ENCODE measurements at places on chromosomes 6 and 20.

- peak; percentile 8 for DNase-seq
Observed at GRCh38 chr6:49001856-49002541, 461.1 kb downstream of the MMUT start.

GRCh38 chr6:122524056-122524455, 52.4 kb upstream of the SERINC1 start:
- no peak for DNase-seq

DNA sequence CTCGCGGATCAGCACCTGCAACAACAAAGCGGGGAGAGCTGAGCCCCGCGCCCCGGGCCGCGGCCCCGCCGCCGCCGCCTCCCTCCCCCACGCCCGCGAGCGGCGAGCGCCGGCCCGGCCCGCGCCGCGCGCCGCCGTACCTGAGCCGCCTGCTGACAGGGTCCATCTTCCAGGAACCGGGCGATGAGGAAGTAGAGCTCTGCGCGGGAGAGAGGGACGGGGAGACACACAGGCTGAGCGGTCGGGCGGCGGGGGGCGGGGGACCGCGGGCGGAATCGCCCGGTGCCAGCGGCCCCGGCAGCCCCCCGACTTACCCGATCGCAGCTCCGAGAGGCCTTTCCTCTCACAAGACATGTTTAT, 359 bp downstream of the PHIP start:
- DNase-seq = no peak

DNA sequence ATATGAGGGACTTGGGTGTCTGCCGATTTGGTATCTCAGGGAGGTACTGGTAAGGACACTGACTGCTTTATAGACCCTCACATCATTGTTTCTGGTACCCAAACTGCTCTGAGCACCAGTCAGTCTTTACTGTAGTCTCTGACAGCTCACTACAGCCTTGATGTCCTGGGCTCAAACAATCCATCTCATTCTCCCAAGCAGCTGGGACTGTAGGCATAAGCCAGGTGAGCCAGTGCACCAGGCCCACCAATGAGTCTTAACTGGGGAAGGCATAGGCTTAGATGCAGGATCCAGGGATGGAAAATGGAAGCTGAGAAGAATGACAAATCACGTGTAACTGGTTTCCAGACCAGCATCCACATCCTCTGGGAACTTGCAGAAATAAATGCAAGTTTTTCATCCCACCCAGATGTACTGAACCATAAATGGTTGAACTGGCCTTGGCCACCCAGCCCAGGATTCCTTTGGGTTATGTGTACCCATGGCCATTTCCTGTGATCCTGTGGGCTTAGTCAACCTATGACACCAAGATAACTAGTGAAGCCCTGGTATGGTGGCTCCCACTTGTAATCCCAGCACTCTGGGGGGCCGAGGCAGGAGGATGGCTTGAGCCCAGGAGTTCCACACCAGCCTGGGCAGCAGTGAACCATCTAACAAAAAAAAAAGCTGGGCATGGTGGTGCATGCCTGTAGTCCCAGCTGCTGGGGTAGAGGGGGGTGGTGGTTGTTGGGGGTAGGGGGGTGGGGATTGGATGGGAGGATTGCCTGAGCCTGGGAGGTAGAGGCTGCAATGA, 5.8 kb downstream of the TUBB start:
- DNase-seq = no peak

GRCh38 chr20:12967932-12968331, 40.8 kb upstream of the SPTLC3 start:
- DNase-seq = no peak

GRCh38 chr6:4778086-4778485, 1.9 kb downstream of the CDYL start:
- DNase-seq = no peak

- DNase-seq = no peak
Observed at GRCh38 chr20:43921227-43921780, 6.7 kb downstream of the TOX2 start.

DNA sequence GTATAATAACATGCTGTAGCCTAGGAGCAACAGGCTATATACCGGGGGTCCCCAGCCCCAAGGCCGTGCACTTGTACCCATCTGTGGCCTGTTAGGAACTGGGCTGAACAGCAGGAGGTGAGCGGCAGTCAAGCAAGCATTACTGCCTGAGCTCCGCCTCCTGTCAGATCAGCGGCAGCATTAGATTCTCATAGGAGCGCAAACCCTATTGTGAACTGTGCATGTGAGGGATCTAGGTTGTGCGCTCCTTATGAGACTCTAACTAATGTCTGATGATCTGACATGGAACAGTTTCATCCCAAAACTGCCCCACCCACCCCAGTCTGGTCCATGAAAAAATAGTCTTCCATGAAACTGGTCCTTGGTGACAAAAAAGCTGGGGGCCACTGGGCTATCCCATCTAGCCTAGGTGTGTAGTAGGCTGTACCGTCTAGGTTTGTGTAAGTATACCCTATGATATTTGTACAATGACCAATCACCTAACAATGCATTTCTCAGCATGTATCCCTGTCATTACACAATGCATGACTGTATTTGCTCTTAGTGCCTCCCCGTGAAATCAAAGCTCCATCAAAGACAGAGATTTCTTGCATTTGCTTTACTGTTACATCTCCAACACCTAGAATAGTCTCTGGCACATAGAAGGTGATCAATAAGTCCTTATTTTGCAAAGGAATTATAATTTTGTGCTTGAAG, 30.8 kb downstream of the NHSL1 start:
- DNase-seq = no peak
